ENCODE measurements at places on chromosomes 5 and 9.

GRCh38 chr5:168136340-168136739 is 155.1 kb upstream of the WWC1 start:
- no peak for DNase-seq

DNA sequence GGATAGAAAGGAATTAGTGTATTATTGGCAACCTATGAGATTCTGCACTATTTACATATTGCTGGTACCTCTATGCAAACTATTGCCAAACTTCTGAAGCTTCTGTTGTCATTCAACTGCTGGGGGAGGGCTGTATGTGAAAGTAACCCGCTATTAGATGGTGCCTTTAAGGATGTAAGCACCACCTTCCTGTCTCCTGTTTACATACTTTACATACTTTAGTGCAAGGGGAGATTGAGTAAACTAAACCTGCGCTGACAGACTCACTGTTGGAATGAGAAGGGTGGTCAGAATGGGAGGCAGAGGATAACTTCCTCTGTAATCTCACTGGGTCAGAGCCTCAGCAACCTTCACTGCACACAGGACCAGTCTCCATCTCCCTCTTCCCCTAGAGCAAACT is 123.8 kb downstream of the NR3C1 start:
- no peak for DNase-seq

GRCh38 chr9:134971196-134971595 is 53.5 kb upstream of the FCN1 start:
- DNase-seq, result no peak

DNA sequence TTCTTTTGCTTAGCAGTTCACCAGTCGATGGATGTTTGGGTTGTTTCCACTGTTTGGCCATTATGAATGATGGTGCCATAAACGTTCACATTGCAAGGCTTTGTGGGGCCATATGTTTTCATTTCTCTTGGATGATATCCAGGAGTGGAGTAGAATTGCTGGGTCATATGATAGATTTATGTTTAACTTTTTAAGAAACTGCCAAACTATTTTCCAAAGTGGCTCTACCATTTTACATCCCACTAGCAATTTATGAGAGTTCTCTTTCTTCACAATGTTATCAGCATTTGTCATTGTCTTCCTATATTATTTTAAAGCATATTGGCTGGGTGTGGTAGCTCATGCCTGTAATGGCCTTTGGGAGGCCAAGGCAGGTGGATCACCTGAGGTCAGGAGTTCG is 5.2 kb downstream of the GPR107 start:
- no peak for DNase-seq

DNA sequence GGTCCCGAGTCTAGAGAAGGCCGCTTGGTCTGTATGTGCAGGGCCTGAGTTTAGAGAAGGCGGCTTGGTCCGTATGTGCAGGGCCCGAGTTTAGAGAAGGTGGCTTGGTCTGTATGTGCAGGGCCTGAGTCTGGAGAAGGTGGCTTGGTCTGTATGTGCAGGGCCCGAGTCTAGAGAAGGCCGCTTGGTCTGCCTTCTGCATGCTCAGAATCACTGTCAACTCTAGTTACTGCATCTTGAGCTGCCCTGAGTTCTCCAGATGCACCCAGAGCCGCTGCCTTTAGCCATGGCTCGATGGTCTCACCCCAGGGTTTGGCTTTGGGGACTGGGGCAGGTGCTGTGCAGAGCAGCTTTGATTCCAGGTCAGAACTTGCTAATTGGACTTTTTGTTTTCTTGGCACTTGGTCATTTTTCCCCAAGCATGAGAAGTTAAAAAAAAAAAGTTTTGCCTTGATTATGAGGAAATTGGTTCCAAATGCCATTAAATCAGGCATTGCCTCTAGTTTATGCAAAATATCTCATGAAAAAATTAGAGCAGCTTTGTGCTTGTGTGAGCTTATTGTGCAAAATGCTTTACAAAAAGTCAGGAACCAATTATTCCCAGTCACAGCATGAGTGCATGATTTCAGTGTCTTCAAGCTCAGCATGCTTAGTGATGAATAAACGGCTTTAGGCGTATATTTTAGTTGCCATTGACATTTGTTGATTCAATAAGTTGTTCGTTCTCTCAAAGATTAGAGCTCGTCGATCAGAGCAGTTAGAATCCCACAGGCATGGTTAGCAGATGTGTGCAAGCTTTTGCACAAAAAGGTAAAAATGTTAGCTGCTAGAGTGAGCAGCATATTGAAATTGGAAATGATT is 25.4 kb upstream of the EXOC3 start:
- no peak for DNase-seq

- DNase-seq, result peak; percentile 84
Observed at GRCh38 chr9:124139001-124139400, 118.7 kb upstream of the NEK6 start.

GRCh38 chr9:128497824-128498610 is 6.5 kb upstream of the GLE1 start:
- DNase-seq, result no peak

DNA sequence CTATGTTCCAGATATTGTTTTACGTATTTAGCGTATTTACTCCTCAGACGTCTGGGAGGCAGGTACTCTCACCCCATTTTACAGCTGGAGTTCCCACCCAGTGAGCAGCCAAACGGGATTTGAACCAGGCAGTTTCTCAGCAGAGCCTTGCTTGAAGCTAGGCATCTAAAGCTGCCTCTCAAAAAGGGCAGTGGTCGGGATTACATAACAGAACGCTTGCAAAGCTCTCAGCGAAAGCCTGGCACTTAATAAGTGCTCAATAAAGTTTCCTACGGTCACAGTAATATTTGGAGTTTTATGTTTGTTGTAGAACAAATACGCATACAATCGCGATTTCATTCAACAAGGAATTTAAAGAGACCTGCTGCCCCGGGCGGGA is 286 bp upstream of the BSPRY start:
- DNase-seq, result no peak

DNA sequence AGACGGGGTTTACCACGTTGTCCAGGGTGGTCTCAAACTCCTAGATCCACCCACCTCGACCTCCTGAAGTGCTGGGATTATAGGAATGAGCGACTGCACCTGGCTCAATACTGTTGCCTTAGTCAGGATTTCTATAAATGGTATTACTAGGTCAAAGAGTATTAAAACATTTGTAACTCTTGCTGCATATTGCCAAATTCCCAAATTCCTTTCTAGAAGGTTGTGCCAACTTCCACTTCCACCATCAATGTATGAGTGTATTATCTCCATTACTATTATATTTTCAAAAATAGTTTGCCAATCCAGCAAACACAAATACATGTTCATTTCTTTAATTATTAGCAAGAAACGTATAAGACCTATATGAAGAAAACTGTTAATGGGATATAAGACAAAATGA is 10.6 kb downstream of the PTGR1 start:
- DNase-seq, result no peak

DNA sequence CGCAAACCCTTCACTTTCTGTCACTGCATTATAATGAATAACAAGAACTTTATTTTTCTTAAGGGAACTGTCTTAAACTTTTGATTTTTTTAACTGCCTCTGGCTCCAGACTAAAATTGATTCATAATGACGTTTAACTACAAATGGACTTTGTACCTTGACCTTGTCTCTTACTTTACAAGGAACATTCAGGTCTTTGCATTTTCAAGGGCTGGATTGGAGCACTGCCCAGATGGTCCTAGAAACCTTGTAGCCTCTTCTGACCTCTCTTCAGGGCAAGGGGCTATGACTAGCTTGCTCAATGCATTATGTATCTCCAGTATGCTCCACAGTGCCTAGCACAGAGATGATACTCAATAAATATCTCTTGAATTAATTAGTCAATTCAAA is 612.6 kb upstream of the CLINT1 start:
- DNase-seq, result no peak

DNA sequence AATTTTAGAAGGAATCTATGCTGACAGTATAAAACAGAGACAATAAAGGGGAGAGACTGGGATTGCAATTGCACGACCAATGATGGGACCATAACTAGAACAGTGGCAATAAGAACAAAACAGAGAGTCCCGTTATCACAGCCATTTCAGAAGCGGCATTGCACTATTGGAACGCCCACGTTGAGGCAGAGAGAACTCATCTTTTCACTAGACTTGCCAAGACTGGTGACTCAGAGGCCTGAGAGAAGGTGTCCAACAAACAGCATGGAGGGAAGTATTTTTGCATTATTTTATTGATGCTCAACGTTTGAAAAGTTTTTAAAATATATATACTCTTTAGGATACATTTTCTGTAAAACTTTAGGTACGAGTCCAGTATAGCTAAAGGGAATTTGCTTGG is 737.7 kb downstream of the TLE1 start:
- no peak for DNase-seq

DNA sequence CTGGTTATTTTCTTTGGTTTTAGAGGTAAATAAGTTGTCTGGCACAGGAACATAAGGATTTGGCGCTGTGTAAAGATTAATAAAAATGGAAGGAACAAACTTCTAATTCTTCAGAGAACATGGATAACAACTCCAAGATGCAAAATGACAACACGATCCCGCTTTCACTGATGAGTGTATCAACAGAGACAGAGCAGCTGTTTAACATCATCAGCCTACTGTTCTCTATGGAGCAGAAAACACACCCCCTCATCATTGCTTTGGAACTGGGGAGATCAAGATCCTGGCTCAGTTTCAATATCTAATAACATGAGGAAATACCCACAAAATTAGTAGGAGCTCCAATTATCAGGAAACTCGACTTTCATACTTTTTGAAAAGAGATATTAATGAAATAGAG is 8.3 kb upstream of the GAS1 start:
- DNase-seq, result no peak

- DNase-seq, result no peak
Observed at GRCh38 chr9:22731786-22732185, 285.2 kb downstream of the DMRTA1 start.

- no peak for DNase-seq
Observed at GRCh38 chr9:78858266-78858665, 561.3 kb downstream of the PSAT1 start.

DNA sequence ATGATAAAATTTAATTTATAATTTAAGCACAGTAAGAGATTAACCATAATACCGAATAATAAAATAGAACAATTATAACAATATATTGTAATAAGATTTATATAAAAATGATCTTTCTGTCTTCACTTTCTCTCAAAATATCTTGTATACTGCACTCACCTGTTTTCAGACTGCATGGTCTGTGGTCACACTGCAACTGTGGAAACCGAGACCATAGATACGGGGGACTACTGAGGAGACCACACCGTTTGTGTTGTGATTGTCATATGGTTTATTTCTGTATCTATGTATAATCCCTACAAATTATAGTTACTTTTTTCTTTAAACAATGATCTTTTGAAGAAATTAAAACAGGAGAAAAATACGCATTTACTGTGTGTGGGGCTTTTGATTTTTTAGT is 78.8 kb upstream of the TNFAIP8 start:
- no peak for DNase-seq

DNA sequence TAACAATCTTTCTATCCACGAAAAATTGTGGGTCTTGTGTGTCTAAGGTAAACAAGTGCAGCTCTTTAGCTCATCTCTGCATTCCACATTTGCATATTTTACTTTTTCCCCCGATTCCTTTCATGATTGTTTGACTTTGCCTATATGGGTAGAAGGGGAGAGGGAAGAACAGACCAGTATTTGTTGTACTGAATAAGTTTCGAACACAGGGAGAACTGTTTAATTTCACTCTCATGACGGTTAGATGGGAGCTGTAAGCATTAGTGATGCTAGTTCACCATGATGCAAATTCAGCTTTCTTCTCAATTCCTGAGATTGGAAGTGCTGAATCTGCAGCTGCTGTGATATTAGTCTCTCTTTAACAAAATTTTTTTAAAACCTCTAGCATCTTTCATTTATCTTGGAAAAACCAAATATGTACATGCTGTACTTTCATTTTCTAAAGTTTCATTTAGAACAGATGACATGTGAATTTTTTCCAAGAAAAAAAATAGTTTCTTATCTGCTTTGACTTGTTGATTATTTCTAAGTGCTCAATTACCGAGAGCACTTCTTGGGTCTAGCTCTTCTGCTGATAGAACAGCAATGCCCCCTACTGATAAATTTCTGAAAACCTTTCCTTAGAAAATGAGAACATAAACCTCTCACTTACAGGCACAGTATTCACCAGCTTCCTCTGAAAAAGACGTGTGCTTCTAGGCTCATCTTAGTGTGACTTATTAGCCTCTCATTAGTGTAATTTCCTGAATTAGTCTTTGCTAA is 149.5 kb downstream of the BAAT start:
- DNase-seq, result peak; percentile 9

DNA sequence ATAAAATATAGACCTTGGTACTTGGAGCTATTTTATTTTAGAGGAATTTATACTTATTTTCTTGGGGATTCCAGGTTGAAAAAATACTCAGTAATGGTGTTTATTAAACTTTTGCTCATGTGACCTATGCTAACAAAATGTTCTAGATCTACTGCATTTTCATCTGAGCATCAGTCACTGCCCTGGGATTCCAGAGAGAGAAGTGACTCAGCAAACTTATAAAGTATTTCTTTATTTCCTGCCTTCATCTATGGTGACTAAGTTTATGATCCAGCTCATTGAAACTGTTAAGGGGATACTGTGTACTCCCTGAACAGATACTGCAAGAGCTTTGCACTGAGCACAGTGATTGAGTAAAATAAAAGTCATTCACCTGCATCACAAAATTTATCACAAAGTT is 298.5 kb upstream of the CDH18 start:
- DNase-seq, result no peak

GRCh38 chr5:122377026-122377425 is 65.0 kb downstream of the SNCAIP start:
- DNase-seq, result no peak

GRCh38 chr9:20191228-20191840 is 402.5 kb upstream of the SLC24A2 start:
- no peak for DNase-seq

DNA sequence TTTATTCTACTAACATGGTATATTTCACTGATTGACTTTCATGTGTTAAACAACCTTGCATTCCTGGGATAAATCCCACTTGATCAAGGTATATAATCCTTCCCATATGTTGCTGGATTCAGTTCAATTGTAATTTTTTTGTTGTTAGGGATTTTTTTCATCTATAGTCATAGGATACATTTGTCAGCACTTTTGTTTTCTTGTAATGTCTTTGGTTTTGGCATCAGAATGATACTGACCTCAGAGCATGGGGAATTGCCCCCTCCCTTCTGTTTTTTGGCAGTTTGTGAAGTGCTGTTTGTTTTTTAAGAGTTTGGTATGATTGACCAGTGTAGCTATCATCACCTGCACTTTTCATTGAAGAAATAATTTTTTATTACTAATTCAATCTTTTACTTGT is 176.8 kb upstream of the RASEF start:
- no peak for DNase-seq

- peak; percentile 63 for DNase-seq
Observed at GRCh38 chr5:91301106-91301846, 81.8 kb downstream of the ARRDC3 start.

GRCh38 chr5:167763772-167764171 is 527.7 kb upstream of the WWC1 start:
- peak; percentile 65 for DNase-seq

- DNase-seq, result no peak
Observed at GRCh38 chr5:177131019-177131320, 2.6 kb upstream of the NSD1 start.

- no peak for DNase-seq
Observed at GRCh38 chr9:37192803-37193202, 72.4 kb downstream of the ZCCHC7 start.

All from AG20443 (cell line).